ENCODE measurements at places on chromosomes 7 and 10.

- no peak for DNase-seq
Observed at GRCh38 chr7:121515229-121515628, 119.1 kb upstream of the FAM3C start.

DNA sequence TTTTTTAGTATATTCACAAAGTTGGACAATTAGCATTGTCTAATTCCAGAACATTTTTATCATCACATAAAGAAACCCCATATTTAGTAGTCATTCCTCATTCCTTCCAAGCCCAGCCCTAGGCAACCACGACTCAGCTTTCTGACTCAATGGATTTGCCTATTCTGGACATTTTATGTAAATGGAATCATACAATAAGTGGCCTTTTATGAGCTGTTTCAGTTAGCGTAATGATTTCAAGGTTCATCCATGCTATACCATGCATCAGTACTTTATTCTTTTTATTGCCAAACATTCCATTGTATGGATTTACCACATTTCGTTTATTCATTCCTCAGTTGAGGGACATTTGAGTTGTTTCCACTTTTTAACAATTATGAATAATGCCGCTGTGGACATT, 249.2 kb downstream of the DYNC1I1 start:
- no peak for DNase-seq

DNA sequence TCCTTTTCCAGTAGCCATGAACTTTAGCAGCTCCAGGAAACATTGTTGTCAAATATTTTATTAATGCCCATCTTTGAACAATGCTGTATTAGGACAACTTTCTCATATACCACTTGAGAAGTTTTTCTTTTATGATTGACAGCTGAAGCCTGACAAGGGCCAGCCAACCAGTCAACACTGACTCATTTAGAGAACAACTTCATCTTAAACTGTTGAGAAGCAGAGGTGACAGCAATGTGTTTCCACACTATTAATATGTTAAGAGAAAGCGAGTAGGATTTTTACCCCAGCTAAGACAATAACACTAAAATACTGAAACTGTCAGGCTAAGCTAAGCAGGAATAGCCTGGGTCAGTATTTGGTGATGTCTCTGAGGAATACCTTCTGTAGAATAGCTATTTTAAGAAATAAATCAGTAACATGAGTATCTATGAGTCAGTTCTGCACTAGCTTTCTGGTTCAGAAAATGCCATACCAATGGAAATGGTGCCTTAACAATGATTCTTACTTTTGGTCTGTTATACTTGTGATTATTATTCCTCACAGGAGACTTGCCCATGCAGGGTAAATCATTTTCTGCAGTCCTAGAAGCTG, 168.8 kb upstream of the POT1 start:
- no peak for DNase-seq

GRCh38 chr7:78299088-78299487, 500.5 kb downstream of the PHTF2 start:
- DNase-seq = no peak

DNA sequence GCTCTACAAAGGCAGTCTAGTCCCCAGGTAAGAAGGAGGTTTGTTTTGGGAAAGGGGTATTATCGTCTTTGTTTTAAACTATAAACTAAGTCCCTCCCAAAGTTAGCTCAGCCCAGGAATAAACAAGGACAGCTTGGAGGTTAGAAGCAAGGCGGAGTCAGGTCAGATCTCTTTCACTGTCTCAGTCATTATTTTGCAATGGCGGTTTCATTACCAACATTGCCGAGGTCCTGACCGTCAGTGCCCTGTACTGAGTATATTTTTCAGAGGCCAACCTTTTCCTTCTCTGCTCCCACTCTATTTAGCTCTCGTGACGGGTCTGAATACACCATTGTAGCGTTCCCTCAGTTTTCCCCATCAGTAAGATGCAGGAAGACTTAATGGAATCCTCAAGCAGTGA, 184.5 kb downstream of the PRKCQ start:
- DNase-seq = no peak

GRCh38 chr10:73647211-73647874, 6.1 kb upstream of the MYOZ1 start:
- DNase-seq = no peak

DNA sequence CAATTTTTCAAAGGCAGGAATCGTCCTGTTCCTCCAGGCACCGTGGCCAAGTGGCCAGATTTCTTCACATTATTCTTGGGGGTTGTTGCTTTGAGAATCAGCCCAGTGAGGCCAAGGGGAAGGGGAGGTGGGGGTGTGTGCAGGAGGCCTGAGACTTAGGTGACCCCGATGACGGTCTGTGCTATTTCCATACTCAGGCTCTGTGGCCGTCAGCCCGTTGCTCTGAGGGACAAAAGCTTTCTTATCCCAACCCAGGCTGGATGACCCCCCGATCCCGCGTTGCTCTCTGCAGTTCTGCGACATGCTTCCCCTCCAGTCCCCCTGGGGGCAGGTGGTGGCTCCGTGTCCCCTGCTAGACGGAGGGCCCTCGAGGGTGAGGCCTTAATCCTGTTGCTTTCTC, 14.2 kb downstream of the DOCK1 start:
- no peak for DNase-seq
